ENCODE measurements at places on chromosomes 16 and 17.

GRCh38 chr16:67022531-67023214 is 6.3 kb upstream of the CBFB start:
- no peak for DNase-seq

GRCh38 chr16:73599351-73599750 is 551.4 kb upstream of the ZFHX3 start:
- no peak for DNase-seq

DNA sequence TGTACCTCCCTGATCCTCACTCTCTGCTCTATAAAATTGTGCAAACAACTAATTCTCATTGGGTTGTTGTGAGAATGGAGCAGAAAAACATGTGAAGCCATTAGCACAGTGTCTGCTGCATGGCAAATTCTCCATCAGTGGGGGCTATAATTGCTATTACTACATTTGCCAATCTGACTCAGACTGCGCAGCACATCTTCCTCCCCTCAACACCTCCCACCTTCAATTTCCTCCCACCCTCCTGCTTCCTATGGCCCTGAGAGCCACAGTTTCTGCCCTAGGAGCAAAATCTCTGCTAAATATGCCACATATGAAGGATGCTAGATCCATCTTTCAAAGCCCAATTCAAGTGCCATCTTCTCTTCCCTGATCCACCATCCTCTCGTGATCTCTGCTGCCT is 37.0 kb downstream of the ABCC12 start:
- no peak for DNase-seq

GRCh38 chr16:68235108-68235886 is 630 bp downstream of the ESRP2 start:
- DNase-seq = no peak

DNA sequence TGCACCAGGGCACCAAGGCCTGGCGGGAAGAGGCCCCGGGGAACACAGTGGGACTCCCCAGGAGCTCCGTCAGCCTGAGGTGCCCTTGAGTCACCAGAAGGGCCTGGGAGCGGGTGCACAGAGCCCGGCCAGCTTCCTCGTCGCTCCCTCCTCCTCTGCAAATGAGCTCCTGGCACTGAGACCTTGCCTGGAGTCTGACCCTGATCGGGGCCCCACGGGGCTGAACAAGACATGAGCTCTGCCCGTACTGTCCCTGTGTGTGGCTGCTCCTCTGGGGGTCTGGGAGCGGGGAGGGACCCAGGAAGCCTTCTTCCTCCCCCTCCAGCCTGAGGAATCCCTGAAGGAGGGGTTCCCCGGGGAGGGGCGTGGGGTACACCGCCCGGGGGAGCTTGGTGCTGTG is 36.4 kb upstream of the SSTR5 start:
- DNase-seq = no peak

GRCh38 chr17:76867578-76868175 is 527 bp upstream of the MGAT5B start:
- DNase-seq = no peak

GRCh38 chr17:56926704-56927103 is 12.9 kb upstream of the TRIM25 start:
- DNase-seq = no peak

- DNase-seq = no peak
Measured at GRCh38 chr16:83040174-83040573, 413.4 kb downstream of the CDH13 start.

DNA sequence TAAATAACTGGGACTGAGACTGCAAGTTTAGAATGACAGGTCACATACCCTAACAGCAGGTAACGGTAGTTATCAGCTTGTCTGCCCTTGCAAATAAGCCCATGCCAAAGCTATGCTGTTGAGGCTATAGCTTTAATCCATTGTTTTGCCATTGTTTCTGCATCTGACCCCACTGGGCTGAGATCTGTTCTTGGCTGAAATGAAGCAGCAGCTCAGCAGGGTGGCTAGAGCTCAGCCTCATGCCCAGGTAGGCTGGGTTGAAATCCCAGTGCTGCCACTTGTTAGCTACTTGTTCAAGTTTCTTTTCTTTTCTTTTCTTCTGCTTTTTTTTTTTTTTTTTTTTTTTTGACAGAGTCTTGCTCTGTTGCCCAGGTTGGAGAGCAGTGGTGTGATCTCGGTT is 40.1 kb downstream of the NKD1 start:
- DNase-seq = no peak

DNA sequence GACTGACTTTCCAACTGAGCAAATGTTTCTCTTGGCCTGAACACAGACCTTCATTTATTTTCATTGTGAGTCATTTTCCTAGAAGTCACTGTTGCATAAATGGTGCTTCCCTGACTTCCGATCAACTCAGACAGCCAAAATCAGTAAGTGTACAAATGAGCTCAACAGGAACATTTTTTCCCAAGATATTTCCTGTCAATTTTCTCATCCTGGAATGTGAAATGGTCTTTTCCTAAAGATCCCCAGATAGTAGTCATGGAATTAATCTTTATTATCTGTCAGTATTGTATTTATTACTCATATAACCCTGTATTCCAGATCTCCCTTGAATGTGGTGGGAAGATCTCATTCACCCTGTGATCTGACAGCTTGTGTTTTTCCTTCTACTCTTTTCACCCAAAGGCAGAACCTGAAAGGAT is 360.3 kb upstream of the KIF2B start:
- no peak for DNase-seq

- DNase-seq = no peak
Measured at GRCh38 chr17:61478790-61479492, 26.7 kb downstream of the TBX4 start.

DNA sequence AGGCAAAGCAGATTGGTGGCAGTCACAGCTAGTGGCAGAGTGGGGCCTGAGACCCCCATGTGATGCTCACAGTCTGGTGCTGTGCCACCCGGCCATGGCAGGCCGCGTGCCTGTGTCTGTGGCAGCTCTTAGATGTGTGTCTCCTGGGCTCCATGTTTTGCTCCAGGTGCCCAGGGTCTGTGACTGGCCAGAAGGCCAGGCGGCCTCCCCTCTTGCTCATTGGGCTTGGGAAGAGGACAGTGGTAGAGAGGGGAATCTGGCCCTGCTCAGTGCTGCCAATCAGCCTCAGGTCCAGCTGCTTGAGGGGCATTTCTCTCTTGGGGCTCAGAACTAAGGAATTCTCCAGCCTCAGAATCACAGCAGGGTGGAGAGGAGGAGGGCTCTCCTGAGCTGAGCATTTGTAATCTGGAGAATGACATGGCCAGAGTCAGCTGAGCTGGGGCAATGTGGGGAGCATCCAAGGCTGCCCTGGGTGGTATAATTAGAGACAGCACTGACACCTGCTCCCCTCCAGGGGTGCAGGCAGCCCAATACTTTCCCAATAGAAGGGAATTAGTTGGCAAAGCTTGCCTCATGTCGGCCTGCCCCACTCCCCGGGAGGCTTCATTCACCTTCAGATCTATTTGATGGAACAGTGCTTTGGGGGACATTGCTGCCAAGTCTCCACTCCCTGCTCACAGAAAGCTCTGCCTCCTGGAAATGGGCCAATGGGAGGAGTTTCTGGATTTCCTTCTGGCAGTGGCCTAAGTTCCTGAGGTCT is 2.7 kb upstream of the LASP1NB start:
- DNase-seq = no peak

DNA sequence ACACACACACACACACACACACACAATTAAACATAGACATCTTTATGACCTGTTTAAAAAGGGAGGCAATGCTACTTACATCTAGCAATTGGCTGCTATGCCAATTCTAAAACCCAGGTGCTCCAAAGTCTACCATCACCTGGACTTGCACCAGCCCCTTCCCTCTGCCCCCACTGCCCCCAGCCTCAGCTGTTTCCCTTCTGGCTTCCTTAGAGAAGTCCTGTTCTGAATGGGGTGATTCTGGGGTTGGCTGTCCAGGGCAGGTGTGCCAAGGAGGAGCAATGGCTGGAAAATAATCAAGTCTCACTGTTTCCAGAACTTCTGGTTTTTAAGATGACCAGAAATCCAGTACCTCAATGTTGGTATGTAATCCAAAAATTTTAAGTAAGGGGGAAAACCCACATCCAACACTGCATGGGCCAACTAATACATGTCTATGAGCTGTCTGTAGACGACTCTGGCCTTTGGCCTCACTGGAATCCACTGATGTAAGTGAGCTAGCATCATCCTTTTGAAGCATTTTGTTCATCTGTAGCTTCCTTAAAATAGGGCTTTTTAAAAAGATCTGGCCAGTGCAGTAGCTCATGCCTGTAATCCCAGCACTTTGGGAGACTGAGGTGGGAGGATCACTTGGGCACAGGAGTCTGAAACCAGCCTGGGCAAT is 2.1 kb downstream of the IFT20 start:
- no peak for DNase-seq

DNA sequence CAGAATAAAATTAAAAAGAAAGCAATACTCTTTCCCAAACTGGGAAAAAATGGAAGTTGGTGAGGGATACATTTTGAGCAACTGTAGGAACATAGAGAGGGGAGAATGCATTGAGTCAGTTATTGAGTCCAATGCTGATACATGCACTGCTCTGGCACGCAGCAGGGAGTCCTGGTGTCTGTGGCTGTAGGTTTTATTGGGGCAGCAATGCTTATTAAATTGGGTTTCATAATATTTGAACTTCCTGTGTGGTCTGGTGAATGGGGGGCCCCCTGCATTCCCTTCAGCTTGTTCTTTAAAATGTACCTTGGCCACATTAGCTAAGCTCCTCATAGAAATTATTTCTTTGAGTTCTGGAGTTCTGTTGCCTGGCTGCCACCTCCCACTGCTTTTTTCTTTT is 125.2 kb upstream of the ELAC2 start:
- no peak for DNase-seq

GRCh38 chr17:13306310-13306962 is 288.6 kb upstream of the ELAC2 start:
- DNase-seq = no peak

DNA sequence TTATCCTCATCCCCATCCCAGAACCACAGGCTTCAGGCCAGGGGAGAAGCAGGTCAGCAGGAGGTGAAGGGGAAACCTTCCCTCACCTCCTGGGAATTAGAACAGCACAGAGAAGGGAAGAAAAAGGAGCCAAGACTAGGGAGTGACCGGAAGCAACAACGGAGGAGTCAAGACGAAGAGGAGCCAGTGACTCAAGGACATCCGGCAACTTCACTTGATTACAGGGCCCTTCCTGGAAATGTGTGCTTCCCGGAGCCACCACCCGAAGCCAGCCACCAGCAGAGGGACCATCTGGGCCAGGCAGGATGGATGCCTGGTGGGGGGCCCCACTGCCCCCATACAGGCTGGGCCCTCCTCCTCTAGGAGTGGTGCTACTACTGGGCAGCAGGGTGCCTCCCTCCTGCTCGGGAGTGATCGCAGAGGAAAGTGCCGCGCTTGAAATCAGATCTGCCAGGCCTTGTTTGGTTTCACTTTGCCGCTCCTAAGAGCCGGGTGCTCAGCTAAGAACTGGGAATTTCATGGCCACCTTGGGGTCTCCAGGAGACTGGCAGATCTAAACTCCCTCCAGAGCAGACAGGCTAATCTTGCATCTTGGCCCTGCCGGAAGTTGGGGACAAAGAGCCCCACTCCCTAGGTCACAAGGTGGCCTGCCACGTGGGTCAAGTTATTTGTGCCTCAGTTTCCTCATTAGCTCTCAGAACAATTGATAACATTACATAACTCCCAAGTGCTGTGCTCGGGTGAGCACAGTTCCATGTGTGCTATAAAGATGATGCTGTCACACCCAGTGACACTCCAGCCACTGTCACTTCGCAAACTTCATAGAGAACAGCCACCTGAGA is 6.6 kb downstream of the CDC42EP4 start:
- DNase-seq = no peak

DNA sequence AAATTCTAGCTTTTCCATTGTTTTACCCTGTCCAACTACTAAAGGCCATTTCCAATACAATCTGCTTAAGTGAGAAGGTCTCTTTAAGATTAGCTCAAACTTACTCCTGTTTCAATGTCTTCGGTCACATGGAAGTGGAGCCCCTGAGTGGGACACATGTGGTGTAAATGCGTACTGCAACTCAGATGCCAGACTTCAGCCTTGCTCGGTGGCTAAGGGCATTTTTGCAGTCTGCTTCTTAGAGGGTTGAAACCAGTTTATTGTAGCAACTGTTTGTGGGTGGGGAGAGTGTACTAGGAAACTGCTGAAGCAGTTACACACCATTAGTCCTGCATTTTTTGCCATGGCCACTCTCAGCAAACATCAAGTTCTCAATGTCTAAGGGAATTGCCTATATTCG is 140.6 kb downstream of the PARN start:
- no peak for DNase-seq

DNA sequence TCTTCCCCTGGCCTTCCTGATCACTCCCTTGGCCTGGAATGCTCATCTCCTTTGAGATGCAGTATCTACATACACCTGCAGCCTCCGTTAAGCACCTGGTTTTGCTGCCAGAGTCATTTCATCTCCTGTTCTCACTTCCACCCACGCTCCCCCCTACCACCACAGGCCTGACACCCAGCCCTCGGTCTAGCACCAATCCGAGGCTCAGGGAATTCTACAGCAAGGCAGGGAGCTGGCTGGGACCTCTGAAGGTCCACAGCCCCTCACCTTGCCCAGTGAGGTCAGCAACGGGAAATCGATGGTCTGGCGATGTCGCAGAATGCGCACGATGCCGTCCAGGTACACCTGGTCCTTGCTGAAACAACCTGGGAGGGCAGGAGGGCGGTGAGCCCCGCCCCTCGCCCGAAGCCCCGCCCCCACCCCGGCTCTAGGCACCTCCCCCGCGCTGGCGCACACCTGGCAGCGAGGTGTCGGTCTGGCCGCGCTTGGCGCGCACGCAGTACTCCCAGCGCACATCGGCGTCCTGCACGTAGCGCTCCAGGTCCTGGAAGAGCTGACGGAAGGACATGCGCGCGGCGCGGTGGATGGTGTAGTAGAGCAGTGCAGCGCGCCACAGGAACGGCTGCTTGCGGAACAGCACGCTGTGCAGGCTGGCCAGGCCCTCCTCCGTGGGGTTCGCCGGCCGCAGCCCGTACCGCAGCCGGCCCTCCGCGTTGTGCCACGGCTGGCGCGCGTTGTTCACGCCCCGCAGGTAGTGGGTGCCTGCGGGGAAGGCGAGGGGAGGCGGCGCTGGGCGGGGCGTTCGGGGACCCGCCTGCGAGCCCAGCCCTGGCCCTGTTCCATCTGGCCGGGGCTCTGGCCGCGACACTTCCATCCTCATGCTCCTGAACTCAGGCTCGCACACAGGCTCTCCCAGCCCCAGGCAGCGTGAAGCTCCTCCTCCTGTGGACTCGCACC is 5.7 kb downstream of the MATCAP1 start:
- DNase-seq = peak; percentile 74

DNA sequence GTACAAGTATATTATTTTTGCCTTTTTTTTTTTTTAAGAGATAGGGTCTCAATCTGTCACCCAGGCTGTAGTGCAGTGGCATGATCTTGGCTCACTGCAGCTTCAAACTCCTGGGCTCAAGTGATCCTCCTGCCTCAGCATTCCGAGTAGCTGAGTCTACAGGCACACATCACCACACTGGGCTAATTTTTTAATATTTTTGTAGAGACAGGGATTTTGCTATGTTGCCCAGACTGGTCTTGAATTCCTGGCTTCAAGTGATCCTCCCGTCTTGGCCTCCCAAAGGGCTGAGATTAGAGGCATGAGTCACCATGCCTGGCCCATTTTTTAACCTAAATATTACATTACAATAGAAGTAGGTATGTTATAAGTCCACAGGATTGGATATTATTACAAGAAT is 3.2 kb downstream of the TERB1 start:
- DNase-seq = no peak

GRCh38 chr16:1002399-1003166 is 21.0 kb downstream of the SOX8 start:
- DNase-seq = peak; percentile 11

GRCh38 chr17:83036193-83036592 is 43.2 kb upstream of the METRNL start:
- DNase-seq = no peak

- DNase-seq = no peak
Measured at GRCh38 chr17:60134396-60135150, 15.2 kb upstream of the CA4 start.

- no peak for DNase-seq
Measured at GRCh38 chr17:46730026-46730425, 88.5 kb downstream of the WNT3 start.

All from caudate nucleus (tissue), 63 donors.